Astrocyte of the cerebellum (primary cell): ENCODE measurements at places on chromosomes 7 and 10.
A peak's percentile ranks its signal among the peaks of the same experiment; 100 is the strongest.

DNA sequence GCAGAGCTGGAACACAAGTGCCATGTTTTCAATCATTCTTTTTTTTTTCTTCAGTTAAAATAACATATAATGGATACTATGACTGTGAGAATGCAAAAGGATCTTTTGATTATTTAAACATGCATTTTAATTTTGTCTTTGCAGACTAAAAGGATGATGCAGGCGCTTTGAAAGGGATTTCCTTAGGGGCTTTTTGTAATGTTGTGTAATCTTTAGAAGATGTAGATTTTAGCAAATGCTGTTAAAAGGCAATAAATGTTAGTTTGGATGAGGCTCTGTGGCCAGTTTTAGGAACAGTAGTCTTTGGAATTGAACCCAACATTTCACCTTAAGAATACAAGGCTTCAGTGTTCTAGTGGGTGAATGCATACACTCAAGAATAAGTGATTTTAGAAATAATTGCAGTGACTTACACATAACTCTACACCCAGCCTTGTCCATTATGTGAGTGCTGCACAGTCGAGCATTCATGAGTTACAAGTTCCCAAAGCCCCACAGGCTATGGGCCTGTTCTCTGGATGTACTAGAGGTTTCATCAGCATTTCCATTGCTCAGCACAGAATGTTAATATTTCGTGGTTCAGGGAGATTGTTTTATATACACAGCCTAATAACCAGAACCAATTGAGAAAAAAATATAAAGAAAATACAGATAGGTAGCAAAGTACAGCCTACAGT, 11.6 kb downstream of the PAPSS2 start:
- DNase-seq, result no peak

- no peak for DNase-seq
Observed at GRCh38 chr7:149423449-149424110, 37.3 kb downstream of the ZNF777 start.

DNA sequence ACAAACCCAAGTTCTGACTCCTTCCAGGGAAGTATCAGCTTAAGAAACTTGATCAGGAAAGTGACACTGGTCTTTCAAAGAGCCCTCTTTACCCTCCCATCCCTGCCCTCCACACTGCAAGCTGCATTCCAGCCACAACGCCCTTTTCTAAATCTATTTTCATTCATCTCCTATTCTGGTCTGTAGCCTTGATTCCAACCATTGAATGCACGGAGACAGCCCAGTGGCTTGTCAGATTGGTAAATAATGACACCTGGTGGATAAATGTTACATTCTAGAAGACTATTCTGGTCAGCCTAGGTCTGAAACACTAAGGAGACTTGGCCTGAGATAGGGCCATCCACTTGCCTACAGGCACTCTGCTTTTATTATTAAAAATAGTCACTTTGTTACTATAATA, 20.9 kb downstream of the MORN4 start:
- DNase-seq, result peak; percentile 33

DNA sequence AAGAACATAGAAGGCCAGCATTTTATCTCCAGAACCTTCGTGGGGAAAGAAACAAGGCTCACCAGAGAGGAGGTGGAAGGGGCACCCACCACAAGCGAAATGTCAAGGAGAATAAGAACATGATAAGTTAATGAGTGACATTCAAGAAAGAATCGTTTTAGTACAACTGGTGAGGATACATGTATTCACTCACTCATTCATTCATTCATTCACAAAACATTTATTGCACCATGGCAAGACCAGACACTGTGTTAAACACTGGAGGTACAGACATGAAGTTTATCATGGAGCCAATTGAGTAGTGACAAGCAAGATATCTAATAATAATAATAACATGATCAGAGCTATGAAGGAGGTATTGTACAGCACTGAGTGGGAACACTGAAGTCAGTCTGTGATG, 1.7 kb upstream of the ZNRF2 start:
- DNase-seq, result no peak

GRCh38 chr7:153446490-153446889, 605.7 kb upstream of the DPP6 start:
- DNase-seq, result no peak

DNA sequence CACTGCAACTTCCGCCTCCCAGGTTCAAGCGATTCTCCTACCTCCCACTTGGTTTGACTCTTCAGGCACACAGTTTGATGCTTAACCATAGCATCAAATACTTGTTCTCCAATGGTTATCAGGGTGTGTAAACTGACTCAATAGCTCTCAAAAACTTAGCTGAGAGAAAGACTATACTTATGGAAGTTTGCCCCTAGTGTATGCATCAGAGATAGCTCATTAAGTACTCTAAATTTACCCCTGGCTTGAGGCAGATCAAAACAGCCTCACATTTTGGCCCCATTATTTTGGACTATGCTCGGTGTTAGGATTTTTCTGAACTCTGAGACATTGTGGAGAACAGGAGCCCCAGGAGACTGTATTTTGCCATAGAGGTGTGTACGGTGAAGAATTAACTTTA, 40.8 kb upstream of the SLC35B4 start:
- DNase-seq, result no peak

- DNase-seq, result peak; percentile 56
Observed at GRCh38 chr10:124719213-124719851, 24.8 kb downstream of the FAM53B start.

GRCh38 chr7:69450456-69450855, 147.8 kb upstream of the AUTS2 start:
- no peak for DNase-seq

- no peak for DNase-seq
Observed at GRCh38 chr7:30652698-30653641, 29.3 kb downstream of the CRHR2 start.

DNA sequence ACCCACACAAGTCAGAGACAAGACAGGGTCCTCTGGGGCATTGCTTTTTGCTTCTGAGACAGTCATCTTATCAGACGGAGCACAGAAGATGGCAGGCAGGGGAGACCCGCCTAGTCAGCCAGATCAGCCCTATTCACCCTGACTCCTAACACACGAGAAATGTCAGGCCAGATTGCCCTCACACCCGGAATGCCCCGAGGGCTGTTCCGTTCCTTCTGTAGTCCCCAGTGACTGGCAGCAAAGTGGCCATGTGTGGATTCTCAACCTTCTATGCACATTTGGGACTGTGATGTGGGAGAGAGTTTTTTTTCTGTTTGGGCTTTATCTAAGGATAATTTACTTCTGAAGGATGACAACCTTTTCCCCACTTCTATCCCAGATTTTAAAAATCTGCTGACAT, 35.5 kb upstream of the TBX20 start:
- no peak for DNase-seq

DNA sequence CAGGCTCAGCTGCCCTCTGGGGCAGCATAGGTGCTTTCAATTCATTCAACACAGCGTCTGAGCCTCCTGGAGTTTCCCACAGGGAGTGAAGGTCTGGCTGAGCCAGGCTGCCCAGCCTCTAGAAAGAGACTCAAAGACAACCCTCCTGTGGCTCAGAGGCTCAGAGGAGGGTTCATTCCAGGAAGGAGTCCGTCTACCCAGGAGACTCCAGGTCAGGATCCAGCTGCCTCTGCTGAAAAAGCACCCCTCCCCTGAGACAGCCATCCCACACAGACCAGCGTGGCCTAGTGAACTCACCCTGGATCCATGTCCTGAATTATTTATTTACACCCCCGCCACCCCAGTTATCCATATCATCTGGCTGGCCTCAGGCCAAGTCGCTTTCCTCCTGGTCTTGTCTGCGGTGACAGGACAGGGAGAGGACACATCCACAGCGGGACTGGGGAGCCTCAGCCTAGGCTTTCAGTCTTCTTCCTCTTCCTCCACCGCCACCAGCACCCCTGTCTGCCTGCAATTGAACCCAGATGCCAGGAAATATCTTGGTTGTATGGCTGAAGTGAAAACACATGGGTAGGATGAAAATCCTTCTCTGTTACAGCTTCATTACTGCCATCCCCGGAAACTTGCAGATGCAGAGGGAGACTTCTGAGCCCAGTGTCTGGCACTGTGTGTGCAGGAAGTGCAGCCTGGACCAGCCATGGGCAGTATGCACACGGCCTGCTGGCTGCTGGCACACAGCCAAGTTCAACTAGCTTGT, 44.0 kb upstream of the COL13A1 start:
- DNase-seq, result no peak

GRCh38 chr7:8418629-8419245, 14.7 kb upstream of the NXPH1 start:
- peak; percentile 68 for DNase-seq

DNA sequence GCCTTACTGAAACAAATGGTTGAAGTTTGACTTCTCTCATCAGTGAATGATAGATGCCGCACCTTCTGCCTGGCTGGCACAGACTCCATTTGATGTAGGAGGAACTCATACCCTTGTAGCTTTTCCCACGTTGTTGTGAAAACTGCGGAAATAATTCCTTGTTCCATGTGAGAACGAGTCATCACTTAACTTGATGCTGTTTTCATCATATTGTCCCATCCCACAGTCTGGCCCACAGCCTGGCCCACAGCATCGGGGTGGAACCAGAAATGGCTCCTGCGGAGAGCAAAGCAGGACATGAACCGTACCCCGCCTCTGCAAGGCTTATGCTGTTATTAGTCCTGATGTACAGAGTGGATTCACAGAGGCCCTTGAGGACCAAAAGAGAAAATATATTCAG, 587.0 kb downstream of the SDK1 start:
- peak; percentile 16 for DNase-seq

- DNase-seq, result no peak
Observed at GRCh38 chr7:157009170-157009777, 1.2 kb downstream of the MNX1 start.

GRCh38 chr7:158052381-158053060, 535.1 kb downstream of the PTPRN2 start:
- no peak for DNase-seq

DNA sequence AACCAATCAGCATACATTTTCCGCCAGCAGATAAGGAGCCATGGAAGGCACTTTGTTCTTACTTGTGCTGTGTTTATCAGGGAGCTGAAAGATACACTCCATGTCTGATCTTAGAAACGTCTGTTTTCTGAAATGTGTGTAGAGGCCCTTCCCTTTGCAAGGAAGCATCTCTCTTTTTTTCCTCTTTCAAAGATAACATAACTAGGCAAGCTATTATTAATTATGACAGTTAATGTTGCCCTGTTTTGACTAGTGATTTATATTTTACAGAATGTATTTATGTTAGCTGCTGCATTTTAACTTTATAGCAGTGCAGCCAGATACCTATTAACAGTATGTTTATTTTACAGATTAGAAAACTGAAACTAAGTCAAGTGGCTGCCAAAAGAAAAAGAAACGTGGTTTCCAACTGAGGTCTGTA, 683.2 kb upstream of the IGFBP3 start:
- DNase-seq, result peak; percentile 3

- DNase-seq, result no peak
Observed at GRCh38 chr7:142323706-142324105, 65.8 kb upstream of the PRSS58 start.

- DNase-seq, result no peak
Observed at GRCh38 chr10:92590623-92591549, 2.0 kb upstream of the KIF11 start.

GRCh38 chr7:84399661-84400060, 205.1 kb upstream of the SEMA3A start:
- no peak for DNase-seq

DNA sequence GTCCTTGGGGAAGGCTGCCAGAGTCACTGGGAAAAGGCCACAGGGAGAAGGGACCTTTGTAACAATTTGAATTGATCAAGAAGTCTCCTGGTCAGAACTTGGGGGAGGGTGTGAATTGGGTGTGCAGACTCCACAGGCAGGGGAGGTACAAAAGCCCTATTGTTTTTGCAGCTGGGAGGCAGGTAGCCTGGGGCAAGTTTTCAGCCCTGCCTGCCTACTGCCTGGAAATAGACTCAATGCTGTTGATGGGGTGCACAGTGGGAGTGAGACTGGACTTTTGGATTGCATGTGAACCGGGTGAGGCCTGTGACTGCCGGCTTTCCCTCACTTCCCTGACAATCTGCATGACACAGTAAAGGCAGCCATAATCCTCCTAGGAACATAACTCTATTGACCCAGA, 947.0 kb downstream of the REEP3 start:
- no peak for DNase-seq

DNA sequence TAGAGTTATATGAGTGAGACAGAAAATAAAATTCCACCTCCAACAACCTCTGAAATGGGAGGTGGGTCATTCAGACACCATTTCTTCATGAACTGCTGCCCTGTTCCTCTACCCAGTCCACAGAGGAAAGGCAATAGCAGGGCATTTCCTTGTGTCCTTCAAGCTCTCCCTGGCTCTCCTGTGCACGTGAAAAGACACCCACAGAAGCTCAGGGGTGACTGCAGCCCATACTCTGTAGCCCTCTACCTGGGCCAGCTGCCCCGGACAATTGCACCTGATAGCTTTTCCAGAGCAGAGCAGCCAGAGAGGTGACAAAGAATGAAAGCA, 10.0 kb downstream of the ST8SIA6 start:
- no peak for DNase-seq

- DNase-seq, result no peak
Observed at GRCh38 chr10:132820056-132820455, 34.1 kb upstream of the NKX6-2 start.

DNA sequence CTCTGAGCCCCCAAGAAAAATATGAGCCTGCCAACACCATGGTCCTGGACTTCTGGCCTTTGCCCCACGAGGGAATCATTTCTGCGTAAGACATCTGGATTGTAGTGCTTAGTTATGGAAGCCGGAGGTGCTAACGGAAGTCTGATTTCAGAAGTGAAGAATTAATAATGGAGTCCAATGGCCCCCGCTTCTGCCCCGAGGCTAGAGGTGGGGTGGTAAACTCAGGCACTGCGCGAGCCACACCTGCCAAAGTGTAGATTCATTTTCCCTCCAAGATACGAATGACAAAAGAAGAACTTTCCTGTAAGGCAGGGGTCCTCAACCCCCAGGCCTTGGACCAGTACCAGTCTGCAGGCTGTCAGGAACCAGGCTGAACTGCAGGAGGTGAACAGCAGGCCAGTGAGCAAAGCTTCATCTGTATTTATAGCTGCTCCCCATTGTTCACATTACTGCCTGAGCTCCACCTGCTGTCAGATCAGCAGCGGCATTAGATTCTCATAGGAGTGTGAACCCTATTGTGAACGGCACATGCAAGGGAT, 22.3 kb downstream of the CNPY1 start:
- no peak for DNase-seq

- DNase-seq, result peak; percentile 15
Observed at GRCh38 chr10:30510184-30510931, 76.4 kb downstream of the MAP3K8 start.

GRCh38 chr10:29379208-29379607, 90.3 kb downstream of the LYZL1 start:
- no peak for DNase-seq

GRCh38 chr10:46283580-46284285, 3.1 kb upstream of the ANTXRL start:
- no peak for DNase-seq

GRCh38 chr10:129579228-129579627, 112.2 kb downstream of the MGMT start:
- DNase-seq, result no peak

GRCh38 chr7:148849393-148850098, 34.5 kb downstream of the EZH2 start:
- DNase-seq, result no peak

GRCh38 chr10:5147981-5148677, 36.8 kb downstream of the AKR1C8 start:
- no peak for DNase-seq

- DNase-seq, result no peak
Observed at GRCh38 chr10:47319784-47320183, 2.5 kb upstream of the GDF2 start.

- no peak for DNase-seq
Observed at GRCh38 chr10:13631594-13631993, 44.8 kb downstream of the PRPF18 start.
